AG20443 (cell line): ENCODE measurements at places on chromosomes 7 and 10.

DNA sequence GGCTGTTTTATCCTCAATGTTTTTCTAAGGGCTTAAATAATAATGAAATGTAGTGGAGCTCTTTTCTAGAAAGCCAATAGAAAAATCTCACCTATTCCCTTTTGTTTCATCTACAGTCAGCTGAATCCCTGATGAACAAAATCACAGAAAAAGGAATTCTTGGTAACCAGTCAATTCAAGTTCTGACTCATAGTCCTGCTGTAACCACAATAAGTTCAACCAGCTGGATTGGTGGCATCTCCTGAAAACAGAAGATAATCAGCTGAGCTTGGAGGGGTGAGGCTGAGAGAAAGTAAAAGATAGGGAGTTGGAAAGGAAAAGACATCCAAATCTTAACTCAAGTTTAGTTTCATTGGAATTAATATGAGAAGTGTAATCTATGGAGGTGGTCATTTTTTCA lies 772.1 kb downstream of the CCSER2 start:
- DNase-seq, result no peak

- no peak for DNase-seq
Observed at GRCh38 chr7:22729180-22729825, 2.3 kb downstream of the IL6 start.

GRCh38 chr10:51386248-51386885 lies 312.1 kb downstream of the PRKG1 start:
- DNase-seq, result no peak

GRCh38 chr7:147547252-147547897 lies 1043.2 kb upstream of the C7orf33 start:
- DNase-seq, result peak; percentile 14
